ENCODE measurements at places on chromosomes 6 and 20.
A peak's percentile ranks its signal among the peaks of the same experiment; 100 is the strongest.

DNA sequence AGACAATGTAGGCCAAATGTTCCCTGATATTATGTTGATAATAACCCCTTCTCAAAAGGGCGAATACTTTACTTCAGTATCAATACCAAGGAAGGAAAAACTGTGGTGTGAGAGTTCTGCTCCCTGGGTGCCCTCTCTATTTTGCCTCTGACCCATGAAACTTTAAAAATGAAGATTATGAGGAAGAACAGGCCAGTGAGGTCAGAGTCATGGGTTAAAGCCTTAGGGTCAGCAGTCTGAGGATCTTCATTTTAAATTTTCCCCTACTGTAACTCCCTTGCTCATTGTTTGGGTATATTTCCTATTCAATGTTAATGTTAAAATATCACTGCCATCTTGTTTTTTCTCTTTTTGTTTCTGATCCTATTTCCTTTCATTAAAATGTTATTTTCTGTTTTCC, 47.9 kb downstream of the PRKN start:
- DNase-seq = no peak

- no peak for DNase-seq
These were observed 293.1 kb downstream of the SLC35F1 start for GRCh38 chr6:118200160-118200559.

- no peak for DNase-seq
These were observed 38.7 kb downstream of the NCR2 start for GRCh38 chr6:41373919-41374617.

GRCh38 chr6:9521152-9521530, 893.7 kb downstream of the TFAP2A start:
- DNase-seq = no peak

DNA sequence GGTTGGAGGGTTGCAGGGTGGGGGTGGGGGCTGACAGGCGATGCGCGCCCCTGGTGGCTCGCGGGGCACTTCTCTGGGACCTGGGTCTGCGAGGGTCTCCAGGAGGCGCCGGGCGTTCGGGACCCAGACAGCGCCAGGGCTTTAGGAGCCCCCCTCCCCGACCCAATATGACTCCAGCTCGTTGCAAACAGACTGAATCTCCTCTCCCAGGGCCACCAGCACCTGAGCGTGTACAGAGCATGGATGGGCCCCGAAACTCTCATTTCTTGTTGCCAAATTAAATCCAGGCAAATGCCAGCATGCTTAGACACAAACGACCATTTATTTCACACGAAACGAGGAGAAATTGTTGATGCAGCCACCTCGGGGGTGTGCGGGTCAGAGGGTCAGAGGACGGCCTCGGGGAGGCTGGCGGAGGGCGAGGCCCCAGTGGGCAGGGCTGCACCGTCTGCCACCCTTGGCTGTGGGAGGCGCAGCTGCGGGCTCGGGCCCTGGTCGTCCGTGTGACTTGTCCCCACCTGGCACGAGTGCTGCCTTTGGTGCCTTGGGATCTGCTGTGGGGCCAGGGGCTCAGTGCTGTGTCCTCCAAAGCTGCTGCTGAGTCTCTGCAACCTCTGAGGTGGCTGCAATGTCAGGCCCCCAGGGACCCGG, 20.9 kb upstream of the GATA5 start:
- DNase-seq = no peak

DNA sequence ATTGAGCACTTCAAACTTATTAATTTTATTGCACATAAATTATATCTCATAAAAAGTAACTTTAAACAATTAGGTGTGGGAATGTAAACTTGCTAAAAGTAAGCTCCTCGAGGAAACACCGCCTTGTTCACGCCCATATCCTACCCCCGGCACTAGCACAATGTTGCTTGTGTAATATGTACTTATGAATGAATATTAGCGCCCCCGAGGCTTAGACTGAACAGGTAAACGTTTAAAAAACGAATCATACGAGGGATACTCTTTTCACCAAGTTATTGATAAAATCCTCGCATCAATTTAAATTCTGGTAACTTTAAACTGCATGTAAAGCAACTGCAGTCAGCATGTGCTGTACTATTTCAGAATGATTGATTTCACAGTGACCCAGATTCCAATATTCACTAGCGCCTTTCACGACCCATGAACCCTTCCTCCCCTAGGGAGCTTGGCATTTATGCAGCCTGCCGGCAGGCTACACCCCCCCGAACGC, 637 bp downstream of the TFB1M start:
- DNase-seq = no peak

DNA sequence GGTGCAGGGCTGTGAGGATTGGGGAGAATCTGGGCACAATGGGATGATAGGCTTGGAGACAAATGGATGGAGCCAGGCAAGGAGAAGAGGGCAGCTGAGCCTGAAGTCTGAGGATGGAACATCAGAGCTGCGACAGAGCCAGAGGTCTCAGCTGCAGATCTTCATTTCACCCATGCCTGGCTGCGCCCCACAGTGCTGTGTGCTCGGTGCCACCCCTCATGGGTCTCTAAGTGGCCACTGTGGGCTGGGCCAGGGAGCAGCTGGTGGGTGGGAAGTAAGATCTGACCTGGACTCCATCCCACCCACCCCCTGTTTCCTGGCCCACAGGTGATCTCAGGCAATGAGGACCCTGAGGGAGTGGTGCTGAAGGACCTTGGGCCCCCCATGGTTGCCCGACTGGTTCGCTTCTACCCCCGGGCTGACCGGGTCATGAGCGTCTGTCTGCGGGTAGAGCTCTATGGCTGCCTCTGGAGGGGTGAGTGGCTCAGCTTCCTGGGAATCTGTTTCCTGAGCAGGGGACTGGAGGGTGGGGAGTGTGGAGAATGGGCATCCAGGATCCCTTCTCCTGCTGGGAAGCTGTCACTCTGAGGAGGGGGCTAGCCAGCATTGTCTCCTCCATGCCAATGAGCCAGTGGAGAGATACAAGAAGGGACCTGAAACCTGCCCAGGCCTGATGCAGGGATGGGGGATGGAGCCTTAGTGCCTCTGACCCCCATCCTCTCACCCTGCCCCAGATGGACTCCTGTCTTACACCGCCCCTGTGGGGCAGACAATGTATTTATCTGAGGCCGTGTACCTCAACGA, 6.5 kb downstream of the DDR1 start:
- peak; percentile 37 for DNase-seq

DNA sequence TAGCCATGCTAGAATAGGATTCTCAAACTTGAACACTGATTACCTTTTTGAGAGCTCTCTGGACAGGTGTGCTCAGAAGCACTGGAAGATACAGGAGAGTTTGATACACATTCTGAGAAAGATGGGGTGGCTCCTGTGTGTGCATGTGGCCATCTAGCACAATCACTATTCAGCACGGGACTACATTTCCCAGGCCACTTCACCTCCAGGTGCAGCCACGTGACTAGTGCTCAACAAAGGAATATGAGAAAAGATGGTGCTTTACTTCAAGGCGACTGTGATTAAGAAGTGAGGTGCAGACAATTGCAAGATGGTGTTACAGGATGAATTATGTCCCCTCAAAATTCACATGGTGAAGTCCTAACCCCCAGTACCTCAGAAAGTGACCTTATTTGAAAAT, 103.8 kb downstream of the BACH2 start:
- no peak for DNase-seq

DNA sequence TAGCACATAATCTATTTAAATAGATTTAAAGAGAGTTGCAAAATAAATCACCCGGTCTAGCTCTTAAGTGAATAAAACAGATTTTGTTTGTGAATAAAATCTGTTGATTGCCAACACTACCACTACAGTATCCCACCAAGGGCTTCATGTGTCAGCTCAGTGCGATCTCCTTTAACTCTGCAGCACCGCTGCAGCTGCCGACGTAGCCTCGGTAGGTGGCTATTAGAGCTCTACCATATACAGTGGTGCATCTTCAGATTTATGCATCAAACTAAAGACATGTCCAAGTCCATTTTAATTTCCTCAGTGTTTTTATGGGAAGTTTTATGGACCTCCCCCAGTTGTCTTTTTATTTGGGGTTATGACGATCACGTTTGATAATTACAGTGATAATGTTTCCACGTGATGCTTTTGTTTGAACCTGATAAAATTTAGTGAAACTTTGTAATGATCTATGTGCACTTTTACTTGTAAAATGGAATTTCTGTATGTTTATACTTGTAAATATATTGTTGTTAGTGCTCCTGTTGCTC, 26.7 kb downstream of the ECI2 start:
- DNase-seq = no peak

GRCh38 chr6:135212020-135212806, 31.1 kb downstream of the MYB start:
- no peak for DNase-seq

DNA sequence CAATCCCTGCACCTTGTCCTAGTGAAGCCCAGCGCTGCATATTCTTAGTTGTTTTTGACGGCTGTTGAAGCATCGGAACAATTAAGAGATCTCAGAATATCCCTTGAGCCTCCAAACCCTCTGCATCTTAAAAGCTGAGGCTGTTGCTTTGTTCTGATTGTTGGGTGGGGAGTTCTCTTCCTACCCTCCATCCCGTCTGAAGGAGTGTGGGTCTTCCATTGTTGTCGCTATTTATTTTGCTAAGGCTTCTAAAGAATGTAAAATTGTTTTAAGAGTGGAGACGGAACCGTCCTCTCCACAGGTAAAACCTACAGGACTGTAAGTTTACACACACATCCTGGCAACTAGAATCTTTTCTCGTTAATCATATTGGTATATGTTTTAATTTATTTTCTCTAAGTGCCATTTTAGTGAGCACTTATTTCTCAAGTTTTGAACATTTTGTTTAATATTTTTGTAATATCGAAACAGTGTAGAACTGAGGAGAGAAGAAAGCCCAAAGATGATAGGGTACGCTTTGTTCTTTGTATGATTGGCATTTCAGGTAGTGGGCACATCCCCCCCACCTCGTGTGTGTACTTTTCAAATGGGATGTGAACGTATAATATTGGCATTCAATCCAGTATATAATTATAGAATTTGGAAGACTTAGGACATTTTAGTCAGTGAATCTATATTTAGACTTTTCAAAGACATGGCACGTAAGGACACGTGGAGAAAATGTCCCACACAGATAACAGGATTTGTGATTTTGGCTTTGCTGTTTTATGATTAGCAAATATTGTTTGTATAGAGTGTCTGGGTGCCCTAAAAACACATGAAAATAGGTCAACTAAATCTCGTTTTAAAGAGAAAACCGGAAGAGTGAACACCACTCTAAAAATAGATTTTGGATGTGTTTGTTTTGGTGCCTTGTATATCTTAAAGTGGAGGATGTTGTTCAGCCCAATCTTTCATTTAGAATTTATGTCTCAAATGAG, 1.3 kb downstream of the RNF146 start:
- DNase-seq = no peak

- DNase-seq = no peak
These were observed 119.5 kb downstream of the FOXC1 start for GRCh38 chr6:1729133-1729749.

DNA sequence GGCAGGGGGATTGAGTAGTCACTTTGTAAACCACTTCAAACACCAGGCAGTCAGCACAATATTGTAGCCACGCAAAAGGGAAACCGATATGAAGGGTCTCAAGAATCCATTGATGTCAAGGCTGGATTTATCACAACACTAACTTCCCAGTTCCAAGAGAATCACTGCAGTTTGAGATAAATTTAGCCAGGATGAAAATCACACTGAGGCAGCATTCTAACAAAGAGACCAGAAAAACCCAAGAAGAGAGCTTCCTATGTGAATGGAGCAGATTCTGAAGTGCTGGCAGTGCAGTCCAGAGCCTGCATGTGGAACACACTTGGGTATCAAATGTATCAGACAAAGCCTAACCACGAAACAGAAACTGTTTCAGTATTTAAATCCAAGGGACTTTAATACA, 84.6 kb downstream of the KIF16B start:
- no peak for DNase-seq

DNA sequence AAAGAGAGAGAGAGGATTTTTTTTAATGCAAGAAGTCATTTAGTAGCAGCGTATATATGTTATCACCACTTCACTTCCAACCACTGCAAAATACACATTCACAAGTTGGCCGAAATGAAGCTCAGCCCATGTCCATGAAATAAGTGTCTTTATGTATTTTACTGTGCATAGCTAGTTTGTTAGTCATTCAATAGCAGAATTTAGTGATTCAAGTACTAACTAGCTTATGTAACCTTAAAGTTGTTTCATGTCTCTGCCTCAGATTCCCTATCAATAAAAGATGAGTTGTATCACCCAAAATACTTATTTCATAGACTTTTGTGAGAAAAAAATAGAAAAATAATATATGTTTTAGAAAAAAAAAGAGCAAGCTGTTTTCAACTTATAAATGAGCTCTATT, 153.7 kb upstream of the PRDM1 start:
- no peak for DNase-seq

DNA sequence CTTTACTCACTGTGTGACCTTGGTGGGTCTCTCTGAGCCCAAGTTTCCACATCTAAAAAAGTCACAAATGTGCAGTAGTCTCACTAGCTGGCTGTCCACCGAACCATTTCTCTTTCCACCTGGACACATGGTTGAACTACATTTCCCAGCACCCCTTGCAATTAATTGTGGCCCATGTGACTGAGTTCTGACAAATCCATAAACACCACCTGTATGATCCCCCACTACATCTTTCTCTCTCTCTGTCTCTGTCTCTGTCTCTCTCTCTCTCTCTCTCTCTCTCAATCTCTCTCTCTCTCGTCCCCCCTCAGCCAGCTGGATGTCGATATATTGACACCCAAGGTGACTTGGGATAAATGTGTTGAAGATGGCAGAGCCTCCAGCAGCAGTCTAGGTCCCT, 42.8 kb downstream of the SNHG17 start:
- DNase-seq = no peak

DNA sequence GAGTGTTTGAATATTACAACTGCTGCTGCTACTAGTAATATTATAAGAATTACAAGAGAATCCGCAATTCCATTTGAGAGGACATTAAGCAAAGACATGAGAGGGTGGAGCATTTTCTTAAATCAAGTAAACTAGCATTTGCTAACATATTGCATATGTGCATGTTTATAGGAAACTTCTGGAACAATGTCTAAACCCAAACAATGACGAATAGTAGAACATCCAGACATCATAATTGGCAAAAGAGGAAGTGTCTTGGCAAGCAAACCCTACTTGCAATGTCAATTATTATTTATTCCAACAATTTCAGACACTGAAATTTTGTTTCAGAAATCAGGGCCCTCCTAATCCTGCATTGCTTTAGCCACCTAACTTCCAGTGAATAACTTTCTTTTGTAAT, 1155.3 kb upstream of the GJE1 start:
- no peak for DNase-seq

- peak; percentile 70 for DNase-seq
These were observed 7.8 kb upstream of the ACSS1 start for GRCh38 chr20:25065625-25066338.
